HEK293T (cell line): ENCODE measurements at places on chromosomes 6 and 20.
A peak's percentile ranks its signal among the peaks of the same experiment; 100 is the strongest.

DNA sequence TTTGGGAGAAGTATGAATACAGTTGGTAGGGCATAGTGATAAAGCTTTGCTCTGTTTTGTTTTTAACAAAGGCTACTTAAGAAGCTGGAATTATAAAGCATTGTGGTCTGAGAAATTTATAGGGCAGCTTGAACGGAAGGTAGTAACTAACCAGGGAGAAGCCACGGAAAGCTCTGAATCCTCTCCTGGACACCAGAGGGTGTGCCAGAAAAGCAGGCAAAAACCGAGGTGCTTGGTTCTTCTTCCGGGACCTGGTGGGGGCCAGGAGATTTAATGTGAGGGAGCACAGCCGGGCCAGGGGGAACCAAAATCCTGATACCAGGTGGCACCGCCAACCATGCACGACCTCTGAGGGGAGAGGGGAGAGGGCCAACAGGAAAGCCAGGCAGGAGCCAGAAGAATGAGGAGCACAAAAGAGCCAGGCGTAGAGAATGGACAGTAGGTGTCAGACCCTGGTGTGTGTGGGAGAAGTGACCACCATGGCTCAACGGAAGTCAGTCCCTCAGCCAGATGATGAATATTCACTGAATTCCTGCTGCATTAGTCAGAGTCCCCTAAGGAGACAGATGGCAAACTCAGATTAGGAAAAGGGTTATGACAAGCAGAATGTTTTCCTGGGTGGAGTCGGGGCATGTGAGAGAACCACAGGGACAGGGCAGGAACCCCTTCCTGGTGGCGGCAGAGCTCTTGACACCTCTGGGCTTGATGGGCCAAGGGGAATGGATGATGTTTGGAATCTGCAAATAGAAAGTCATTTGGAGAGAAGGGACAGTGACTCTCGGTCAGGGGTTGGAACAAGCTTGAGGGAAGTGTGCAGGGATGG is 262.3 kb downstream of the ZNF217 start:
- DNase-seq, result peak; percentile 9

- no peak for DNase-seq
Measured at GRCh38 chr20:57711826-57712225, 2.0 kb upstream of the PMEPA1 start.

DNA sequence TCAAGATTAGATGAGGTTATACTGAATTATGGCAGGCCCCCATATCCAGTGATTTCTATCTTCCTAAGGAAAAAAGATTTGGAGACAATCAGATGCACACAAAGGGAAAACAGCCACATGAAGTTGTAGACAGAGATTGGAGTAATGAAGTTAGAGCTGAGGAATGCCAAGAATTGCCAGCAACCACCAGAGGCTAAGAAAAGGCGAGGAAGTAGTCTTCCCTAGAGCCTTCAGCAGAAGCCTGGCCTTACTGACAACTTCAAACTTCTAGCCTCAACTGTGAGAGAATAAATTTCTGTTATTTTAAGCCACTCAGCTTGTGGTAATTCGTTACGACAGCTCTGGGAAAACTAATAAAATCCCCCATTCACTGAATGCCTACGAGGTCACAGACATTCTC is 473.9 kb downstream of the COL12A1 start:
- no peak for DNase-seq

- DNase-seq, result no peak
Measured at GRCh38 chr20:8780915-8781314, 288.0 kb upstream of the PLCB4 start.

DNA sequence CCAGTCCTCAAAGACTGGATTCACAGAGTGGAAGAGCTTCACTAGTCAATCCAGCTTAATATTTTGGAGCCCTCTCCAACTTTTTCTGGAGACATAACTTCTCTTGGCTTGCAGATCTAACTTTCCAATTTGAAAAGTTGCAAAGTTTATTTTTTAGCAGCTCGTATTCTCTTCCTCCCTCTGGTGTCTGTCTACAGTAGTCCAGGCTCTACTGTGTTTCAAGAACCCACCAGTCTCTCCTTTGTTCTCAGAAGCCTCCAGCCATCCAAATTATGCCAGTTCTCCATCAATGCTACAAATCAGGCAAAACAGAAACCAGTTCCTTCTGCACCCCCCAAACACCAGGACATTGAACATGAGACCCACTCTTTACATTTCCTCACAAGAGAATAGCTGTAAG is 376.1 kb upstream of the OPRM1 start:
- DNase-seq, result peak; percentile 11

DNA sequence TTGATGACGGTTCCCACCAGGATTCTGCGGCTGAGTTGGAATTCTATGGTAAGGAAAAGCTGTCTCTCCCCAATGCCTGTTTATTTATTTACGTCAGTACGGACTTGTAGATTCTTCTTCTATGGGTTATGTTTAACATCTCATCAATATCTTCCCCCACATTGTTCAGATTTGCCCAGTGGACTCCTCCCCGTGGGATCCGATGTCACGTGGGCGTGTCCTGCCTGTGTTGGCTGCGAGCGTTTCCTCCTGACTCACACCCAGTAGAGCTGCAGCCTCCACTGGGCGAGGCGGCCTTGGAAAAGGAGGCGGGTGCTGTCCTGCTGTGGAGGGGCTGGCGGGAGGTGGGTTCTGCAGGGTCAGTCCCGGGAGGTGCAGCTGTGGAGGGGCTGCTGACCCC is 46.8 kb upstream of the SLCO4A1 start:
- peak; percentile 67 for DNase-seq

DNA sequence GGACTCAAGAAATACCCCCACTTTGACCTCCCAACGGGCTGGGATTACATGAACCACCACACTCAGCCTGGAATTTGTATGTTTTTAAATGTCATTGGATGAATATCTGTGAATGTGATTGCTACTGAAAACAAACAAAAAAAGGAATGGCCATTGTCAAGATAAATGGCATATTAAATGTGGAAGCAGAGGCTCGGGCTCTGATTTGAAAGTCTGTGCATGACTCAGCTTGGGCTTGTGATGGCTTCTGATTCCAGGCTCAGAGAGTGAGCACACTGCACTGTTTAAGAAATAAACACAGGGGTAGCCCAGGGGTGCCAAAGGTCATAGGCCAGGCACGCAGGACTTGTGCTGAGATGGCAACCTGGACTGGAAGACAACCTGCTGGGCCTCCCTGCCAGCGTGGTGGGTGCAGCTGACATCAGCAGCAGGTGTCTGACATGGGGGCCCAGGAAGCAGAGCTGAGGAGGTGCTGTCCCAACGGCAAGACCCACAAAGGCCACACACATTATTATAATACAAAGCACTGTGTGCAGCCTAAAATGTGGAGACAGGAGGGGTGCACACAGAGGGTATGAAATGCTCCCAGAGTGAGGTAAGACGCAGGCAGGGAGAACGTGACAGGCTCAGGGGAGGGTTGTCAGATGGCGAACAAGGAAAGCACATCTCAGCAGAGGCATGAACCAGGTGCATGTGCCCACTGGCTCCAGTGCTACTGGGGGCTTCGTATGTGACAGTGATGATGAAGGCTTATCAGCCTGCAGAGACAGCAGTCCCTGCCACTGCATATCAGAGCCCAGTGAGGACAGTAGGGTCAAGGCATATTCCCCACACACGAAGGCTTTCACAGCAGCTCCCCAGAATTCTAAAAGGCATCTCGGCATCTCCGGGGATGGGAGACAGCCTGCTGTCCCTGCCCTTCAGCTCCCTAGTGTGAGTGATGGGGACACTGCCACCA is 169.4 kb downstream of the SYNDIG1 start:
- DNase-seq, result no peak

- no peak for DNase-seq
Measured at GRCh38 chr6:123402052-123402451, 234.7 kb downstream of the TRDN start.

GRCh38 chr6:69279805-69280204 is 517.0 kb downstream of the LMBRD1 start:
- no peak for DNase-seq

GRCh38 chr20:31857861-31858759 is 12.2 kb downstream of the DUSP15 start:
- no peak for DNase-seq

GRCh38 chr20:15387228-15387627 is 1049.8 kb upstream of the FLRT3 start:
- no peak for DNase-seq

DNA sequence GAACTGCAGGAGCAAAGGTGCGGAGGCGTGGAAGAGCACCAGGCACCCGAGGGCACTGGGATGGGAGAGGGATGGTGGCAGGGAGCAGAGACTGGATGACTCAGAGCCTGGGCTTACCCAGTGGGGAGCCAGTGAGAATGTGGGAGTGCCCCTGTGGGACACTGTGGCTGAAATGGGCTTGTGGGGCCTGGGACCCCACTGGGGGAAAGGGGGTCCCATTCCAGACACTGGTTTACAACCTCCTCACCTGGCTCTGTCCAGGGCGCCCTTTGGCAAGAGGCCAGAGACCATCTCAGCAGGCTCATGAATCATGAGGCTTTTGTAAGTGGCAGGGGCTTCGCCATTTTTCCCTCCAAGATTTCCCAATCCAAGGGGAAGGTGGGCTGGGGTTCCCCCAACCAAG is 124.0 kb upstream of the MAFB start:
- no peak for DNase-seq

DNA sequence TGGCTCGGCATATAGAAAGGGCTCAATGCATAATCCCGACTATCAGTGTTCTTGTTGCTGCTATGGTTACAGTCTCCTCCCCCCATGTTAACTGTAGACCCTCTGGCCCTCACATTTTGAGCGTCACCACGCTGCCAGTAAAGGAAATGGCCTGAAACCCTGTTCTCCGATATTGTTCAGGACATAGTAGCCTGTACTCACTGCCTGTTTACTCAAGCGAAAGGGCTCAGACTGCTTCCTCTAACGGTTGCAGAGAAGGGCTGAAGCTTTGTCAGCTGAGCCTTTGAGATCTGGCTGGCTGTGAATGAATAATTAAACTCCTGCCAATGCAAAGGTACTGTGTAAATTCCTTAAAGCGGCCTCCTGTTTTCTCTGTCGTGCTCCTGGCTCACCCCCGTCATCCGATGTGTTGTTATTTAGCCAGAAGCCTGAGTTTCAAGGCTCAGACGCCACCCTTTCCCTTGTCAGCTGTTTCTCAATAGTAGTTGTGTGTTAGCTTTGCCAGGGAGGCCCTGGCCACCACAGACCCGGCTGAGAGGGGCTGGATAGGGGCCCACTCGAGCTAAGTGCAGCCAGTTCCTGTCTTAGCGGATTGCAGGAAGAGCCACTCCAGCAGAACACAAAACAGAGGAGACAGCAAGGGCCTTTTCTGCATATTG is 31.2 kb upstream of the RALGAPA2 start:
- DNase-seq, result no peak

GRCh38 chr6:133623621-133624020 is 265.3 kb upstream of the TCF21 start:
- DNase-seq, result no peak

GRCh38 chr20:47985092-47985850 is 200.0 kb upstream of the SULF2 start:
- DNase-seq, result peak; percentile 50

DNA sequence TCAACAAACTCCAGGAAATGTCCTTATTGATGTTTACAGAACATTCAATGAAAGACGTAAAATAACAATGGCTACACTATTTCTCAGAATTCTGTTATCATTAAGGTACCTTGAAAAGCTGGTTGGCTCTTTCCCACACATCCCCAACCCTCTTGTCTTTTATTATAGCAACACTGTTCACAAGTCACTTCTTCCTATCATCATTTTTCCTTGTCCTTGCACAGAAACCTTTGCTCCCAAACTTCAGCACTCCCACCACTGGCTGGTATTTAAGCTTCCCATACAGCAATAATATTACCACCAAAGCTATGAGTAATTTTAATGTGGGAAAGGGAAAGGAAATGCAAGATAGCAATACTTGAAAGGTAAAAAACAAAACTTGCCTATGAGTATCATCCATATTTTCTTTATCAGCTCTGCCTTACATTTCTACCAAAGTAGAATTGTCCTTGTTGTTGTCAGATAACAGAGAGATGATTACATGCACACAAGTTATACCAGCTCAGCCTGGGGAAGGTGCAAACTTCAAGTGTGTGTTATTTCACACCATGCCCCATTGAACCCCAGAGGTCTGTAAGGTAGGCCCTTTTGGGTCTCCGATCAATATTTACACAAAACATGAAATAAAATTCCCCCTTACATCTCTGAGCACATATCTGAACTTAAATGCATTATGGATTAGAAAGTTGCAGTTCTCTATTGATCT is 32.2 kb downstream of the ARHGAP18 start:
- no peak for DNase-seq

DNA sequence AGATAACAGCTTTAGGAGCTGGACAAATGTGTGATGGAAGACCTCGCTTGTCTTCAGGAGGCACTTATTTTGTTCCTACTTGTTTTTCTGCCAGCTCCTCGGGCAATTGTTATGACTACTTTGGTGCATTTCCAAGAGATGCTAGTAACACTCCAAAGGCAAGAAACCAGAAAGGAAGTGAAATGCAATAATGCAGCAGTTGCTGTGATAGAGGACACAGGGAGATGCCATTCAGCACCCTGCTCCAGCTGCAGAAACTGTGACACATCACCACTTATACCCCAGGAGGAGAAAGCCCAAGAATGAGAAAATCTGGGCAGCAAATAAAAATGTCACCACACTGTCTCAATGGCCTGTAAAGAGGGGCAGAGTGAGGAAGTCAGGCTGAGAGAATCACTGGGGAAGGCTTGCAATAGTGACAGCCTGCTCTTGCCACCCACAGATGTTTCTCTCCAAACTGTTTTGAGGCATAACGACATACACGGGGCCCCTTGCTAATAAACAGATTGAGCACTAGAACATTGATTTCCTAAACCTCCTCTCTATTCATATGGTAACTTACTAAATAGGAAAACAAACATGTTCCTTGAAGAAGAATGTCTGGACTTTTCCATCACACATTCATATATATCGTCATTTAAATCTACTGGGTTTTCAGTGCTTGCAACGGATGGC is 231.0 kb upstream of the PRND start:
- DNase-seq, result no peak

DNA sequence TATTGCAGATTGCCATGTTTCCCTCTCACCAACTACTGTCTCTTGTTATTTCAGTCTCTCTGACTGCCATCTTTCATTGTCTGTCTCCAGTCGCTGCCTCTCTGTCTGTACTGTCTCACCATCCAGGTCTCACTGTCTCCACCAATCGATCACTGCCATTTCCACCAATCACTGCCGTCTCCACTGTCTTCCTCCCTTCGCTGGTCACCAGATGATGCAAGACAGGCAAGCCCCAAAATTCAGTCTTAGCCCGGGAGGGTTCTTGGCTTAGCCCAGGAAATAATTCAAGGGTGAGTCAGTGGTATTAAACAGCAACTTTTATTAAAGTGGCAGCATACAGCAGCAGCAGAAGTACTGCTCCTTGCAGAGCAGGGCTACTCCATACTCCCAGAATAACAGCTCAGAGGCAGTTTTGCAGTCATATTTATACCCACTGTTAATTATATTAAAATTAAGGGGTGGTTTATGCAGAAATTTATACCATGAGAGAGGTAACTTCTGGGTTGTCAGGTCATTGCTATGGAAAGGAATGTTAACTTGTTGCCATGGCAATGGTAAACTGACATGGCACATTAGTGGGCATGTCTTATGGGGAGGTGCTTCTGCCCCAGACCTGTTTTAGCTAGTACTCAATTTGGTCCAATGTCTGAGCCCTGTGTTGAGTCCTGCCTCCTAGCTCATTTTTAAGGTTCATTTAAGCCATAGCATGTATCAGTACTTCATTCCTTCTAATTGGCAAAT is 23.0 kb upstream of the ECHDC1 start:
- no peak for DNase-seq
